ENCODE measurements at places on chromosomes 3 and 15. TPM values are rescaled to one million over a fixed set of nuclear protein-coding genes. Genes with fewer than 3 reads are reported as not detected.

DNA sequence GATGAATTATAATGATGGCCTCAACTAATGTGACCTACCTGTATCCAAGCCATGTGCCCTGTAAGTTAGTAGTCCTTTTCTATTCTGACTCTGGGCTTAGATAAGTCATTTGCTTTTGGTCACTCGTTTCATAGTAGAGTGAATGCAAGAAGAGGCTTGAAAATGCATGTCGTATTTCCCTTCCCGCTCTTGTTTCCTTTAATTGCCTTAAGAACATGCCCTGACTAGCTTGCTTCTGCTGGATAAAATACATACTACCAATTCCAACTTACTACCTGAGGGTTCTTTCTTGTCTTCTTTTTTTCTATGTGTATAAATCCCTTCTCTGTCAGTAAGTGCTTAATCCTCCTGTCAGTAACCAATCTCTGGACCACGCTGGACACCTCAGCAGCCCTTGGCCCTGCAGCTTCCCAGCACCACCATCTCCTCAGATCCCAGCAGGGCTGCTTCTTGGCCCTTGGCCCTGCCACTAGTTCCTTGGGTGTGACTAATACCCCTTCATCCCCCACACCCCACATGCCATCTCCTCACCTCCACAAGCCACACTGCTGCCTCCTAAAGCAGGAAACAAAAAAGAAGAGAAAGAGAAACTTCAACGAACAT is 771.7 kb downstream of the IGSF11 start:
- no peak for DNase-seq

GRCh38 chr15:25707656-25708365 is 155.3 kb downstream of the ATP10A start:
- DNase-seq = no peak

DNA sequence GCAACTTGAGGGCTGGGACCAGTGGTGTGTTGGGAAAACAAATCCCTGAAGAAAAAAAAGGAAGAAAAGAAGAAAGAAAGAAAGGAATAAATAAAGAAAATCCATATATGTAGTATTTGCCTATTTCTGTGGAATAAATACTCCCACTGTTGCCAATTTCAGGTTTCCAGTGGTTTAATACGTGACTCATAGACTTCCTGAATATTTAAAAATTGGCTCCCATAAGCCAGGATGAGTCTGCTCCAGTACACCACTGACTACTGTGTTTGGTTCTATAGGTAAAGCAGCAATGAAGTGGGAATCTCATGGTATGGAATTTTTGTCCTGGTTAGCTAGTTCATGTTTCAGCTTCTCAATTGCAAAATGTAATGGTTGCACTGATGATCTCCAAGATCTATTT is 31.6 kb downstream of the PYDC2 start:
- no peak for DNase-seq

DNA sequence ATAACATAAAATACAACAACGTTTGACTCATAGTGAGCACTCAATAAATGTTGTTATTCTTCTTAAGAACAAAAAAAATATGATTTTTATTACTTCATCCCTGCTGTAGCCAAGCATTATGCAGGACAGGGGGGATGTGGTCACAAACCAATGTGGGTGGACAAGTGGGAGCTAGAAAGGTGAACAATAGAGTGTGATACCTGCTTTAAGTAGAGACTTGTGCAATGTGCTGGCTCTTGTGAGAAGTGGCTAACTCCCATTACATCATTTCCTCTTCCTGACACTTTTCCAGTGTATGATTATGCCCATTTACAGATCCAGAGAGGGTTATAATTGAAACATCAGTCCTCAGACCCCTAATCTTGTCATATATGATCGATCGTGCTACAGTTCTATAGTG is 193.6 kb downstream of the UBE2E2 start:
- DNase-seq = no peak

GRCh38 chr15:80343554-80343992 is 60.6 kb upstream of the ARNT2 start:
- DNase-seq = no peak

DNA sequence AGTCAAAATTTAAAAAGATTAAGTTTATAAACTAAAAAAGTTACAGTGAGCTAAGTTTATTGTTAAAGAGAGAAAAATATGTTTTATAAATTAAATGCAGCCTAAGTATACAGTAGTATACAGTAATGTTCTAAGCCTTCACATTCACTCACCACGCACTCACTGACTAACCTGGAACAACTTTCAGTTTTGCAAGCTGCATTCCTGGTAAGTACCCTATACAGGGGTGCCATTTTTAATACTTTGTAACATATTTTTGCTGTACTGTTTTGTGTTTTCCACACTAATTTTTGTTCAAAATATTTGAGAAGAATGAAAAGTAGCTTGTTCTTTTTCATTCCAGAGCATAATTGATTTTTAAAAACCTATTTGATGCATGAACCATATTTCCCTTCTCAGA is 524.9 kb downstream of the RBMS3 start:
- no peak for DNase-seq

GRCh38 chr3:177463863-177464262 is 266.6 kb upstream of the TBL1XR1 start:
- DNase-seq = no peak

- no peak for DNase-seq
Measured at GRCh38 chr3:49661281-49661680, 12.9 kb upstream of the APEH start.

DNA sequence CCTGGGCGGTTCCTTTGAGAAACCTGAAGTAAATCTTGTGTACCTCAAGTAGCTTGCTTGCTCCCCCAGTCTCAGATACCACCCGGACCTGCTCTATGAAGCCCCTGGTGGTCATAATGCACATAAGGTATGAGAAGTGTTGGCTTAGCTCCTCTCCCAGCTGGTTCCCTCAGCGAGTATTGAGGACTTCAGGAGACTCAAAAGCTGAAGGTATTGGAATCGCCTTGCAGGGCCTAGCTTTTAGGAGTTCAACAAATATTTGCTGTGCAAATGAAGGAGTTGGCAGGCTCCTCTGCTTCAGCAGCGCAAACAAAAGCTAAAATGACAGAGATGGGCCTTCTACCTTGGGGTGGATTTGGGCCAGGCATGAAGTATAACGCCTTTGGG is 1.7 kb downstream of the CMTM8 start:
- no peak for DNase-seq

DNA sequence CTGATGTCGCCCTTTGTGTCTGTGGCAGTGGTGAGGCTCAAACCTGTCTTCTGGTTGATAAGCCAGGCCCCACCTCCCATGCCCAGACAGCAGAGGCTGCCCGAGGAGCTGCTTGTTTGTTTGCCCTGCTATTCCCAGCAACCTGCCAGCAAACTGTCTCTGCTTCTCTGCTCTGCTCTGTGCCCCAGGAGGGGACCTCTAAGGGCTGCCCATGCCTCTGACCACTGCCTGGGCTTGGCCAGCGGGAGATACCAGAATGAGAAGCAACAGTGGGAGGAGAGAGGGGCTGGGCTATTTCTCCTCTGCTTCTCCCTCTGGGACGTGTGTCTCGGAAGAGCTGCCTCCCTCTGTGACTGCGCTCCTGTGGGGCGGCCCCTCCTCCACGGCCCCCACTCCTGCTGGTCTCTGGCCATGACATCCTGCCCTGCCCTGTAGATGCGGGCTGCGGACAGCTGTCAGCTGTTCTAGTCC is 213.1 kb downstream of the RPLP1 start:
- no peak for DNase-seq

DNA sequence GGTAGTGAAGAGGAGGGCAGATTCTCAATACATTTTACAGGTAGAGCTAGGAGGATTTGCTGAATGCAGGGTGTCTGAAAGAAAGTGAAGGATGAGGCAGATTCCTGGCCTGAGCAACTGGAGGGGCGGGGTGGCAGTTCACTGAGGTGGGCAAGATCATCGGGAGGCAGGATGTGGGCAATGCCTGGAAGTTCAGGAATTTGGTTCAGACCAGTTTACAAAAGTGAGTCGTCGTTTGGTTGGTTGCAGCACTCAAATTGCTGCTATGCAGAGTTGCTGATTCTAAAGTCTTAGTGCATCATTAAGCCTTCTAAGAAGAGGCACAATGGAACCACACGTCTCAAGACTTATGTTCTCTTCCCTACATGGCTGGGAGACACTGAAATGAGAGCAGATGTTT is 134.0 kb downstream of the MFSD1 start:
- DNase-seq = no peak

GRCh38 chr3:72820415-72820814 is 27.8 kb downstream of the SHQ1 start:
- peak; percentile 49 for DNase-seq

DNA sequence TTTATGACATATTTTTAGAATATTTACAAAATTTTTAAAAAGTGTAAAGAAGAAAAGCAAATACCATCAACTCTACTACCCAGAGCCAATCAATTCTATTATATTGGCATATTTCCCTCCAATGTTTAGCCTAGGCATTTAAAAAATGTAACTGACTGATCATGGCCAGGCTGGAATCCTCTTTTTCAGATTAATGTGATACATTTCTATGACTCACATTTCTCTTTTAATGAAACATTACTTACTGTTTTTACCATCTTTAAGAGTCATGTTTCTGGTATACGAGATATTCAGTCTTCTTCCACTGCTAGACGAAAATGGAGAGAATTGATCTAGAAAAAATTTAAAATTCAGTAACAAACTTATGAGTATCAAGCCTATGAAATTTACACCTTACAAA is 53.4 kb upstream of the DCUN1D1 start:
- no peak for DNase-seq

GRCh38 chr3:134937256-134938028 is 142.4 kb downstream of the EPHB1 start:
- no peak for DNase-seq

GRCh38 chr15:84962955-84963354 is 18.7 kb upstream of the PDE8A start:
- DNase-seq = no peak

DNA sequence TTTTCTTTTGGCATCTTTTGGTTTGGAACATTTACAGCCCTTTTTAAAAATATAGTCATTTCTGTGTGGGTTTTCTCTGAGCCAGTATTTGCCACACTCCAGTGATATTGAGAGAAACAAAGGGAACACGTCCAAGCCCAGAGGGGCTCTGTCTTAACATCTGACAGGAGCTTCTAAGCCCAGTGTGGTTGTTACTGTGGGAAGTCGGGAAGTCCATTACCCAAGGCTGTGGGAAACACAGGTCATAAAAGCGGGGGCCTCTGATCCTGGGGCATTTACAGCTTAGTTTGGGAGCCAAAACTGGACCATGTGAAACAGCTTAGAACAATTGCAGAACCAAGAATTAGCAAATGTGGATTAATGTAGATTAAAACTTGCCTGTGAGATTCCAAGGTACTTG is 123.0 kb downstream of the PTPRG start:
- no peak for DNase-seq

- DNase-seq = no peak
Measured at GRCh38 chr3:32208447-32208846, 30.0 kb upstream of the CMTM8 start.

GRCh38 chr3:171817074-171817800 is 7.0 kb upstream of the PLD1 start:
- no peak for DNase-seq

DNA sequence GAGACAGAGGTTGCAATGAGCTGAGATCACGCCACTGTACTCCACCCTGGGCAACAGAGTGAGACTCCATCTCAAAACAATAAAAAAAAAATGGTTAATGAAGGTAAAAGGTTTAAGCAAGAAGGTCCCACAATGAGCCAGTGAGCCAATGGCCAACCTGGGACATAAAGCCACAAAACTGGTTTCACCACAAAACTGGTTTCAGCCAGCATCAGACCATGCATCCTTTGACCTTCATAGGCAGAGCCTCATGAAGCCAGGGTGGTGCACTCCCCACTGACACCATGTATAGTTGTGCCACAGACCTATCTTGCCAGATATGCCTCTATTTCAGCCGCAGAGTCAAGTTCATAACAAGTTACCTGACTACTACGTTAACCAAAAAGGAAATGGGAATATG is 41.9 kb downstream of the SCAP start:
- no peak for DNase-seq

DNA sequence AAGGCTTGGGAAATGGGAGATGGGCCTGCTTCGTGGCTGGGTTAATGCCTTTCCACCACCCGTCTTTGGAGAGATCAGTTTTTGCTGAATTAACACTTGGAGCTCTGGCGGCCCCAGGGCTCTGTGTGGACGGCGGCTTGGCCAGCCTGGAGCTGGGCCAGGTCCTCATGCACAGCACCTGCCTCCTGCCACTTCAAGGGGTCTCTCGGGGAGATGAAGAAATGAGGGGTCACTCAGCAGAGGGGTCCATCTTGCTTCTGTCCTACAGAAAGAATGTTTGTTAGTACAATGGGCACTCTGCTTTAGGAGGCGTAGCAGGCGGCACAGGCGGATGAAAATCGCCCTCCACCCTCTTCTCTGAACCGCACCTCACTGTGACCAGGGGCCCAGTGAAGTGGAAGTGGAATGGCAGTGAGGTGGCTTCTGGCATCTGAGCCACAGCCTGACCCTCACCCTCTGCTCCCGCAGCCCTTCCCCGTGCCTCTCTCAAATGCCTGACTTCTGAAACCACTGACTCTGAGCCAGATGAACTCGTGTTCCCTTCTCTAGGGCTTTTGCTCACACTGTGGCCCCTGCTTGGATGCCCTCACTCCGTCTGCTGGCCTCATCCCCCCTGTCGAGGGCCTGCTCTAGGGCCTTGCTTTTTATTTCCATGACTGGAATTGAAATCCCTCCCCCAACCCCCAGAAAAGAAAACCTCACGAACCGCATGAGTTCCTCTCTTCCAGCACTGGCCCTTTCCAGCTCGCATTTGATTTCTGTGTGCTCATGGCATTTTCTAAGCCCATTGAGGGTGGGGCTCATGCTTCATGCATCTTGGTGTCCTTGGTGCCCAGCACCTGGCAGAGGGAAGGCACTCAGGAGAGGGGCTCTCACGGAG is 42.2 kb downstream of the CHDH start:
- DNase-seq = no peak

GRCh38 chr3:48107227-48107626 is 81.0 kb downstream of the CDC25A start:
- DNase-seq = no peak

DNA sequence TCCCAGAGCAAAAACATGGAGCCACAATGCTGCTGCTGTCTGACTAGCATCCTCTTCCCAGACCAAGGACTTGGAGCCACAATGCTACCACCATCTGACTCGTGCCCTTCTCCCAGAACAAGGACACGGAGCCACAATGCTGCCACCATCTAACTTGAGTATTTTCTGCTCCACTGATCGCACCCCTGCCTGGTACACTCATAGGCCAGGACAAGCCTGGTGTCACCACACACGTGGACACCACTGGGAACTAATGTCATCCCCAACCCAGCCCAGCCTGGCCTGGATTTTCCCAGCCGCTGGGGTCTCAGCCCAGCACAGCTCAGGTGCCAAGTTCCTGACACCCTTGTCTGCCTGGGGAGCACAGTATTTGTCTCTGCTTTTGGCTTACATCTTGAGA is 52.7 kb upstream of the GRIP2 start:
- DNase-seq = no peak

DNA sequence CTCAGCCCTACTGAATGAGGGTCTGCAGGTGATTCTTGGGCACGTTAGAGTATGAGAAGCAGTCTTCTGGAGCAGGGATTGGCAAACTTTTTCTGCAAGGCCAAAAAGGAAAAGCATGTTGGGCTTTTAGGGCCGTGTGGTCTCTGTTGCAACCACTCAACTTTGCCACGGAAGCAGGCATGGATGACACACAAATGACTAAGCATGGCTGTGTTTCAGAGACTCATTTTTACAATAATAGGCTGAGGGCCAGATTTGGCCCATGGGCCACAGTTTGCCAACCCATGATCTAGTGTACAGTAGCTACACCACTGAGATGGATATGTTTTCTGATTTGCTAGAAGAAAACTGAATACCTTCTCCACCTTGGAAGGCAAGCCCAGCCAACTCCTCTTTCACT is 66.1 kb upstream of the PRICKLE2 start:
- no peak for DNase-seq

The RAB6B gene
- total RNA-seq = 5.1 TPM

The HRG gene
- total RNA-seq = not detected

The GPR27 gene
- total RNA-seq = 30.4 TPM

The NUSAP1 gene
- total RNA-seq = 19.5 TPM

The GOLGA8S gene
- total RNA-seq = 33.9 TPM

The TICRR gene
- total RNA-seq = 7.7 TPM

Data from testis (tissue), 5 donors.